ENCODE measurements at places on chromosomes 2 and 18.

DNA sequence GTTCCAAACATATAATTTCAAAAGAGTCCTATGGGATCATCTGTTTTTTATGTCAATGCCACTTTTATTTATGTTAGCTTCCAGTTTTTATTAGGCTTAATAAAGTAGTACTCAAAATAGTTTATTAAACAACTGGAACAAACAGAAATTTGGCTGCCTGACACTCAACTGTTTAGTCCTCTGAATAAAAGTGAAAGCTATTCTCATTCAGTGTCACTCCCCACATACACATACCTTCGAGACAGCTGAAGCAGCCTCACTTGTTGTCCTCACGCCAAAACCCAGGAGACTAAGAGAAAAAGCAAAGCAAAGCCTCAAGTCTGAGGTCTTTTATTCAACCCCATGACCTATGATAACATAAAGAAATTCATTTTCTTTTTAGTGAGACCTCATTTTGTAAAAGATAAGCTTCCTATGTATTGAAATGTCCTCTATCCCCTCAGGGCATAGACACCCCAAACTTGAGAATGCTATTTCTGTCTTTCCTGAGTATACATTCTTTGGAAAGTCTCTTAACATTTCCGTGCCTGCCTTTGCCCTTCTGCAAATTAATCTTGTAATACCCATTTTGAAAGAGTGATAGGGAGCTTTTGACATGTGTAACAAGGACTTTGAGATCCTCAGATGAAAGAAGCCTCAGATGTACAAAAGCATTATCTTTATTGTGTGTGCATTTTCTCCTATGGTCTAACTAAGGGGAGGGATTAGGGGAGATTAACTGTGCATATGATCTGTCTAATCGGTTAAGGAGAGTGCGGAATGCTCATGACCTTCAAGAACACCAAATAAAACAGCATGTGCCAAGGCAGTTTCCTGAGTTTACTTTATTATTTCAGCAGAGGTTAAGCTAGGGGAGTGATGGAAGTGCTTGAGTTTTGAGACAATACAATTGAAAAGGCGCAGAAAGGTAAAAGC is 1523.7 kb upstream of the PIK3C3 start:
- no peak for DNase-seq

- DNase-seq = no peak
Observed at GRCh38 chr2:166591226-166591625, 97.2 kb upstream of the SCN7A start.

- no peak for DNase-seq
Observed at GRCh38 chr18:78980279-78980771, 707 bp downstream of the SALL3 start.

DNA sequence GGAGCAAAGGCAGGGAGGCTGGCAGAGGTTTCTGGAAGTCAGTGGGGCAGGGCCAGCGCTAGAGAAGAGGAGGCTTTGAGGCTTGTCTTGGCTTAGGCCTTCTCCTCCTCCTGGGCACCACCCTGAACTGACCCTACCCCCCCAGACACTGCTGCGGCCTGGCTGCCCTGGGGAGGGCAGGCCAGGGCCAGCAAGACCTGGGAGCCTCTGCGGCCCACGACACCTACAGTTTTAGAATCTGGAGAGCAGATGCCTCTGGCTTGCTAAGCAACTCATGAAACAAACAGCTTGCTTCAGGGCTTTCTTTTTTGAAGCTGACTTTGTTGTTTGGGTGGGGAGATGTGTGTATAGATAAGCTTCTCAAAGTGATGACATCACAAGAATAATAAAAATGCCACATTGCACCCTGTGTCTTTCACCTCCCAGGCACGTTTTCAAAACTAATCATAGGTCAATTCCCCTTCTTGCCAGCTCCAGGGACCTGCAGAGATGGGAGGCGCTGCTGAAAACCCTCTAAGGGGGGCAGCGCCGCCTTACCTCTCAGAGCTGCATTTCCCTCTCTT is 46.2 kb upstream of the SMAD7 start:
- peak; percentile 91 for DNase-seq

GRCh38 chr18:29241199-29241598 is 1064.3 kb upstream of the CDH2 start:
- DNase-seq = no peak

Data from fibroblast of lung (primary cell).